Activated CD4-positive, alpha-beta T cell treated with anti-CD3 and anti-CD28 coated beads, Interleukin-2, amount 50 U/mL, for 1 hour (primary cell): ENCODE measurements at places on chromosomes 5 and 9.

GRCh38 chr9:35518225-35518821, 28.4 kb downstream of the RUSC2 start:
- DNase-seq = no peak

GRCh38 chr5:176680226-176680563, 32.9 kb downstream of the TSPAN17 start:
- DNase-seq = no peak

GRCh38 chr5:141825791-141826560, 52.2 kb downstream of the PCDH1 start:
- DNase-seq = no peak

DNA sequence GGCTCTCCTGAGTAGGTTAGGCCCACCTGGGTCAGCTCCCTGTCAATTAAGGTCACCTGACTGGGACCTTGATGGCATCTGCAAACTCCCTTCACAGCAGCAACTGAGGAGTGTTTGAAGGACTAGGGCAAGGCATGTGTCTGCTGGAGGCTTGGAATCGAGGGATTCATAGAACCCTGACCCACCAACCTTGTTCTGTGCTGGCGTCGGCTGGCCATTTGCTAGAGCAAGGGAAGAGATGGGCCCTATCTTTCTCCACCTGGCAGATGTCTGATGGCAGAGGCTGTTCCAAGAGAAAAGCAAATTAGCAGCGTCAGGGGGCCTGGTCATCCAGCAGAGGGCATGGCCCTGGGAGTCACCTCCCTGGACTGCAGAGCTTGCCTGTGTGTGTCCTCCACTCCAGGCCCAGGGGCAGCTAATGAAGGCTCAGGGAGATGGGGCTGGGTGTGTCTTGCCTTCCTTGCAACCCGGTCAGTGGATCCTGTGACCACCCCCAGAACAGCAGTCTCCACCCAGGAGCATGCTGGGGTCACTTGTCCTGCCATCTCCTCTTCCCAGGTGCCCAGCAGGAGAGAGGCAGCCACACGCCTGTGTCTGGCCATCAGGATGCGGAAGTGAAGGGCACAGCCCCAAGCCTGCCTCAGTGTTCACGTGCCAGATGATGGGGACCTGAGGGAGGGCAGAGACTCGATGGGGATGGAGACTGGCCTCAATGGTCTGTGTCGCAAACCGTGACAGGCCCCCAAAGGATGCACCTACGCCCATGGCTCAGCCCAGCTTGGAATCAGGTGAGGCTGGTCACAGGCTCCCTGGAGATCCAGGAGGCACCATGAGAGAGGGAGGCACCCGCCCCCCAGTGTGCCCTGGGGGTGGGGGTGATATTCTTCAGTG, 53.9 kb downstream of the BARX1 start:
- DNase-seq = no peak

GRCh38 chr9:96665789-96666188, 10.7 kb upstream of the PRXL2C start:
- DNase-seq = no peak

- DNase-seq = peak; percentile 39
Observed at GRCh38 chr9:14993061-14993800, 83.0 kb upstream of the FREM1 start.

DNA sequence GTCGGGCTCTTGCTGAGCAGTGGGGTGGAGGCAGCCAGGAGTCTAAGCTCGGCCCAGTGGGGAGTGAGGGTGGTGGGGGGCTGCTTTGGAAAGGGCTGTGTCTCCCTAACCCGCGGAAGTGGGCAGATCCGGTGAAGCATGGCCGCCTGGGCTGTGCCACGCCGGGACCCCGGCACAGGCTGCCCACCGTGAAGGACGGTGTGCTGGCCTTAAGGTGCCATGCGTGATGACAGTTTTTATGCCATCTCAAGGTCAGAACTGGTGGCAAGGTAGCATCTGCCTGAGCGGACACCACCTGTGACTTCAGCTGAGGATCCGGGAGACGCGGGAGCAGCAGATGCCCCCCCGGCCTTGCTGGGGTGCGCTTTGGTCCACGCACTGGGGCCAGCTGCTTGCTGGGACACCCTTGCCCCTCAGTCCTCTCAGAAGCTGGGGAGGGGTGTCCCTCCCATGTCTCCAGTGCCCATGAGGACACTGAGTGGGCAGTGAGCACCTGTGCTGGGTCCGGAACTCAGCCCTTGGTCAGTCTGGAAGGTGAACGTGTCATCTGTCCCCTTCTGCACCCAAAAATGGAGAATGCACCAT, 53.9 kb downstream of the AHRR start:
- DNase-seq = no peak

DNA sequence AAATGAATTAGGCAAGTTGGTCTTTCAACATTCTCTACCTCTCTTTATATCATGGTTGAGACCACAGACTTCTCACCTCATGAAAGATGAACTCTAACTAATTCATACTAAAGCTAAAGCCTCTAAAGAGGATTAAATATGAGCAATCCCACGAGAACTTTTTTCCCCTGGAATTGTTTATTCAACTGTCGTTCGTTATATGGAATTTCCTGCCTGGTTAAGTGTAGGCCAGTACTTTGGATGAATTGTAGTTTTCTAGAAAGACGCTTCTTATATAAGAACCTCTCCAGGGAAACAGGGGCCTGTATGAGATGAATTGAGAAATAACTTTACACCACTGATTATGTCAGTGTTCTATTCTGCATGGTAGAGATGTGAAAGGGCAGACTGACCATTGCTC, 42.9 kb downstream of the PDCD1LG2 start:
- DNase-seq = no peak
